ENCODE measurements at places on chromosomes 7 and 10.

GRCh38 chr10:71292624-71293445 lies 26.2 kb upstream of the SLC29A3 start:
- DNase-seq: no peak

DNA sequence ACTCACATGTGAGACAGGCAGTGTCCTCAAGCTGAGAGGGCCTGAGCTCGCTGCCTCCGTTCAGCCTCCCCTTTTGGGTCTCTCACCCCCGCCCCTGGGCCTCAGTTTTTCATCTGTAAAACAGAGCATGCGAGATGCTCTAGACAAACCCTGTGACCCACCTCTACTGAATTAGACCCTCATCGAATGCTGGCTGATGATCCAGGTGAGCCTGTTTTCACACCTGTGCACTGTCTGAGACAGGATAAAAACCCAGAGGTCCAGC lies 102.1 kb downstream of the PDGFA start:
- DNase-seq: no peak

DNA sequence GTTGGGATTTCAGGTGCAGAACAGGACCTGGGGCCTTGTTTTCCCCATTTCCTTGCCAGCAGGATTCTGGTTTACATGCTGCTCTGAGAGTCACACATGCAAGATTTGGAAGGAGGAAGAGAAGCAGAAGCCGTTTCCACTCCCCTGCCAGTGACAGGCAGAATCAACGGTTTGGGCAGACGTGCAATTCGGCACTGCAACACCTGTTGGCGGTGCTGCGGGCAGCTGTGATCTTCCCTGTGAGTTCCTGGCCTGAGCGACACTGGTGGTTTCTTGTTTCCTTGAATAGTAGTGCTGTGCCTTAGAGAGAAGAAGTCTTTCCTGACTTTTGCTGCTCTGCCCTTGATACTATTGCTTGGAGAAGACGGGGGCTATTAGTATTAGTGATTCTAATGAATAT lies 1126.2 kb downstream of the TYW1 start:
- DNase-seq: no peak

DNA sequence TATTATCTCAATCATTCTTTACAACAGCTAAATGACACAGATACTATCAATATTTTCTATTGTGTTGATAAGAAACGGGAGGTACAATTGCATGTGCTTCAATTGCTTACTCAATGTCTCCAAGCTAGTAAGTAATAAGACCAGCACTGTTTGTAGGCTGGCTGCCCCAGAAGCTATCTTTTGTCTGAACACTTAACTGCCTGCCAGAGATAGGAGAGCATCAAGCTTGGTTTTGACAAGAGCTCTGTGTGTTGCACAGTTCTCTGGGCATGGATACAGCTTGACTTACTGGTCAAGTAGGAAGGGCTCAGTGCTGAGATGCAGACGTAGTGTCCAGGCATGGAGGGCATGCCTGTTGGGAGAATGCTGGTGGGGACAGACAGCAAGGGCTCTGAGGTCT lies 26.3 kb upstream of the CAPZA2 start:
- no peak for DNase-seq

- no peak for DNase-seq
Observed at GRCh38 chr10:70493660-70494234, 15.2 kb downstream of the PALD1 start.

GRCh38 chr10:20132816-20133215 lies 316.6 kb downstream of the PLXDC2 start:
- no peak for DNase-seq

- DNase-seq: no peak
Observed at GRCh38 chr7:12229046-12229445, 18.0 kb downstream of the TMEM106B start.

DNA sequence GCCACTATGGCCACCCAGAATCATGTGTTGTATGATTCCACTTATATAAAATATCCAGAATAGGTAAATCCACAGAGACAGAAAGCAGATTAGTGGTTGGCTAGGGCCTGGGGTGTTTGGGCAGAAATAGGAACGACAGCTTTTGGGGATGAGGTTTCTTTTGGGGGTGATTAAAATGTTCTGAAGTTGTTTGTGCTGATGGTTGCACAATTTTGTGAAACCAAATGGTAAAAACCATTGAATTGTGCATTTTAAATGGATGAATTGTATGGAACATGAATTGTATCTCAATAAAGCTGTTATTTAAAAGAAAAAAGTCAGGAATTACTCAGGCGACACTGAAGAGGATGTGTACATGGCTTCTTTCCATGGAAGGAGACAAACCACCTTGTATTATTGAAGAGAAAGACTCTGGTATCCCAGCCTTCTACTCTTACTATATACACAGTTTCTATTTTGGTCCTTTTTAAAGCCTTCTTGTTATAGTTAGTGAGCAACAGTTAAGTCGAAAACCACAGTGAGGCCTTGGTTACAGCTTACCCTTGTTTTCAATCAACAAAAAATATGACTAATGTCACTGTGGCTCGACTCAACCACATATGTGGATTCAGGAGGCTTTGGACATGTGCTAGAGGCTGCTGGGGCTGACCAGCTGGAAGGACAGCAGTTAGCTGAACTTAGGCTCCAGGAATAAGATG lies 57.1 kb upstream of the KMT2E start:
- DNase-seq: no peak

DNA sequence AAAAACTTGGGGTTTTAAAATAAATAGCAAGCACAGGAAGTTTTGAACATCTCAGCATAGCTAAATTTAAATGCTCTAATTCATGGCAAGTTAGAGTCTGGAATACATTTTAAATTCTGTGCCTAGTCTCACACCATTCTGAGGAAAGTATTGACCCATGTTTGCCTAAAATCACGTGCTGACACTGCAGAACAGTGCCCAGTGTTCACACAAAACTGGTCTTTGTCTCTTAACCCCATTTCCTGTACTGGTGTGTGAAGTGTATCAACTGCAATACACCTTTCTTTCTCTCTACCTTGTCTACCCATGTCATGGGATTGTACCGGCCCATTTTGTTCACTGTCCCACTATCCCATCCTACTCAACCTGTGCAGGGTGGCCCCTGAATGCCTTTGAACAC lies 749.7 kb upstream of the POM121L12 start:
- no peak for DNase-seq

GRCh38 chr7:38775506-38776175 lies 133.3 kb downstream of the VPS41 start:
- DNase-seq: no peak

DNA sequence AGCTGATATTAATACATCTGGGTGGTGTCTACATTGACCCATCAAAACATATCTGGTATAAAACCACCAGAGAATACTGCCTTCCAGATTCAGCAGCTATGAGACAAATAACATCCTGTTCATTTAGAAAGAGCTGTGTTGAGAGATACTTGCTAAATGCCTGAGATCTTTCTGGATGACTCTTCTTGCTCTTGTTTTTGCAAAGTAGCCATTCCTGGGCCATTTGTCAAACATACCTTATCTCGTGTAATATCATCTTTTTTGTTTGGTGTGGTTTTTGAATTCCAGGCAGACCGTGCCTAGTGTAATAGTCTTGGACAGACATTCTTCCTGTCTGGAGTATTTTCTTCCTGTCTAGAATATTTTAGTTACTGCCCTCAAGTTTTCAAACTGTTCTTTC lies 74.7 kb upstream of the PRR15 start:
- no peak for DNase-seq

DNA sequence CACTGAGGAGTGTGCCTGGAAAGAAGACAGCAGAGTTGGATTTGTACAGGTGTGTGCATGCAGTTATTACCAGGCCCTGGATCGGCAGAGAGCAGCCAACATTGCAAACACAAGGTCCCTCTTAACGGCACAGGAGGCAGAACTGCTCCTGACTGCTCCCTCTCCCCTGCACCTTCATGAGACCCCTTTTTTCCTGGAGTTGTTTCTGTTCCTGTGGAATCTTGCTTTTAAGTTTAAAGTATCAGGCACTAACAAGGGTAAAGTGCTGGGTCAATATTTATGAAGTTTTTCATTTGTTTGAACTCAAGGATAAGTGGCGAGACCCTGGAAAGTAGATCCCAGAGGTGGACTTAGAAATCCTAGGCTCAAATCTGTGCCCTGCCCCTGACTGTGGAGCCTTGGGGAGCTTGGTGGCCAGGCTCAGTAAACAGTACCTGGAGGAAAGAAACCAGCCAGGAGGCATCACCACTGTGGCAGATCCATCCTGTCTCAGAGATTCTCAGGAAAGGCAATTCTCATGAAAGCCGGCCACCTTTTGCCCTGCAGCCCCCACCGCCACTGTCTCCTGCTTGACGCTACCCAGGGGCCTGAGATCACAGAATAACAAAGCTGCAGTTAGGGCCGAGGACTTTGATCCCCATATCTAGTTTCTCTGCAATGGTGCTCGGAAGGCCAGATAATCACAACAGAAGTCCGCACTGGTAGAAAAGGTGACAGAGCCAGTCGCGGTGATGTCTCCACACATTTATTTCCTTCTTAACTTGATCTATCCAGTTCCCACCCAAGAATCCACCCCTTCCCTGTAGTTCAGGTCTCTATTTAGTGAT lies 36.7 kb downstream of the DDC start:
- no peak for DNase-seq

GRCh38 chr10:113867904-113868303 lies 13.4 kb downstream of the NHLRC2 start:
- no peak for DNase-seq

GRCh38 chr10:26090026-26090425 lies 126.5 kb upstream of the GAD2 start:
- DNase-seq: no peak

DNA sequence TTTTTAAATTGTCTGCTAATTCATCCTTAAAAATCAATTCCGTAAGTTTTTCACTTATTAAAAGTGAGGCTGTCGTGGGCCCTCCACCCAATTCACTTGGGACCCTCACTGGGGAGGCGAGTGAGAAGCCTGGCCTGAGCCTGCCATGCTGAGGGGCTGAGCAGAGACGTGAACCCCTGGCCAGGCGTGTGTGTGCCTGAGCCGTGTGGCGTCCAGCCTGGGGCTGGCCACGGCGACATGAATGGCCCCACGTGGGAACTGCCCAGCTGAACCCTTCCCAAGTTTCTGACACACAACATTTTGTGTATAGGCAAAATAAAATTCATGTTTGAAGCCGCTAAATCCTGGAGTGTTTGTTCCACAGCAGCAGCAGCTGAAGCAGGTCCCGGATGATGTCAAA lies 13.0 kb upstream of the VIPR2 start:
- no peak for DNase-seq

GRCh38 chr7:92767437-92767836 lies 68.9 kb downstream of the CDK6 start:
- DNase-seq: no peak

DNA sequence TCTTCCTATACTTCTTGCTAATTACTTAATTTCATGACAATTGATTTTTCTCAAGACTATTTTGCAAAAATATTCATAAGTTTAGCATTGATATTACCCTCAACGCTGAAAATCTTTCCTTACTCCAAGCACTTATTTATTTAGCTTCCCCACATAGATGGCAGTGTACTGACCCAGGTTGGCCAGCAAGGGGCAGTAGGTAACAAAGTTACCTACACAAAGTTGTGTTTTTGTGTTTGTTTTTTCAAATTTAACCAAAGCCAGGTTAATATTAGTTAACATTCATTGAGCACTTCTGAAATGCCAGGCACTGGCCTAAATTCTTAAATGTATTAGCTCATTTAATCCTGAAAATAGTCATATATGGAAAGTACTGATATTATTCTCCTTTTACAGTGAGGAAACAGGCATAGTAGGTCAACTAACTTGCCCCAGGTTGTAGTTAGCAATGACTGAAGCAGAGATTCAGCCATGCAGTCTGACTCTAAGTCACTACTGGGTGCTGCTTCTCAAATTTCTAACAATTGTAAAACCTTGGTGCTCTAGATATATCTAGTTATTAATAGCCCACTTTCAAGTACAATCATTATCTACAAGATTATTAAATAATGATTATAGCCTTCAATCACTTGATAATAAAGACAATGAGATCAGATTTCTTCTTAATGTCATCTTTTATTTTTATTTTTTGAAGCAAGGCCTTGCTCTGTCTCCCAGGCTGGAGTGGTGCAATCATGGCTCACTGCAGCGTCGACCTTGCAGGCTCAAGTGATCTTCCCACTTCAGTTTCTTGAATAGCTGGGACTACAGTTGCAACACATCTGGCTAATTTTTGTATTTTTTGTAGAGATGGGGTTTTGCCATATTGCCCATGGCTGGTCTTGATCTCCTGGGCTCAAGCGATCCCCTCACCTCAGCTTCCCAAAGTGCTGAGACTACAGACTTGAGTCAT lies 5.8 kb upstream of the GGCT start:
- DNase-seq: peak; percentile 16

DNA sequence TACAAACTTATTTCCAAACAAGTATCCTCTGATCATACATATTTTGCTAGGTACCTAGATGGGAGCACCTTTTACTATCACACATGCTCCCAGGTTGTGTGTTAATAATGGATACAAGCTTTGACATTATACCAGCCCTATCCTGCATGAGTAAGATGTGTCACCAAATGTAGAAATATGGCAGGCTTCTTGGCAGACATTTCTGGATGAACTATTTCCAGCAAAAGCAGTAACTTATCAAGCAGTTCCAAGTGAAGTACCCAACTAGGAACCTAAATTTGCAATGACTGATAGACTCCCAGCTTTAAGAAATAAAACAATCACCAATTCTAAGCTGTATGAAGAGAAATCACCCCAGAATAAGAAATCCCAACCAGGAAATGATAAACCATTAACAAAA lies 103.7 kb upstream of the TMEM72 start:
- DNase-seq: no peak

DNA sequence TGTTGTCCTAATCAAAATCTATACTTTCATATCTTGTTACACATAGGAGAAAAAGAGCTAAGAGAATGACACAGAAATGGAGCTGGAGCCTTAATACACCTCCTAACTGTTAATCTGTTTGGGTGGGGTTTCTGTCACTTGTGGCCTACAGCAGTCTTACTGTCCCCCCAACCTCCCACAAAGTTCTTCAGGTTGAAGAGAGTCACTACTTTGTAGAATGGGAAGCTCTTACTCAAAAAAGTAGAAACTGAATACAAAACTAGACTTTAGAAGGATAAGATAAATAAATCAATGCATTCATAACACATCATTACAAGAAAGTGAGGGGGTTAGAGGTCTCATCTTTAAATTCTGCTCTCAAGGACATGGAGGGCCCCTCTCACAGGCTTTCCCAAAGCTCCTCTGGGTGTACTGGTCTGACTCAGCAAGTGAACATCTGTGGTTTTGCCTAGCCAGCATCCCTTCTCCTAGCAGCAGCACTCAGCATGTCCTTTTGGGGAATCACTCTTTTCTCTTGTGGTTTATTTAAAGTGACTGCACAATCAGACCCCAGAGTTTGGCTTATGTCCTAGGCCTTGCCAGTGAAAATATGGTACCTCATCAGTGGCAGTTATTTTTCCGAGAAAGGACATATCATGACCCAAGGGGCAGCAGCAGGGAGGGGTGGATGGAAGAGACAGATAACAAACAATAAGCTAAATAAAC lies 2.0 kb upstream of the BLVRA start:
- no peak for DNase-seq

DNA sequence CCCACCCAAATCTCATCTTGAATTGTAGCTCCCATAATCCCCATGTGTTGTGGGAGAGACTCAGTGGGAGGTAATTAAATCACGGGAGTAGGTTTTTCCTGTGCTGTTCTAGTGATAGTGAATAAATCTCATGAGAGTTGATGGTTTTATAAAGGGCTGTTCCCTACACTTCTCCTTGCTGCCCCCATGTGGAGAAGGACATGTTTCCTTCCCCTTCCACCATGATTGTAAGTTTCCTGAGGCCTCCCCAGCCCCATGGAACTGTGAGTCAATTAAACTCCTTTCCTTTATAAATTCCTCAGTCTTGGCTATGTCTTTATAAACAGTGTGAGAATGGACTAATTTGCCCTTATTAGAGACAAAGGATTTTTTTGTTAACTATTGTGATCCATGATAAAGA lies 48.5 kb upstream of the MKX start:
- no peak for DNase-seq

GRCh38 chr7:68684996-68685395 lies 913.3 kb upstream of the AUTS2 start:
- DNase-seq: no peak

Measured in nucleus accumbens (tissue), 56 donors.